ENCODE measurements at places on chromosomes 7 and 10. TPM values are rescaled to one million over a fixed set of nuclear protein-coding genes. Genes with fewer than 3 reads are reported as not detected.

The GPC2 gene
- total RNA-seq = 6.5 TPM

The HSPB1 gene
- total RNA-seq = 226 TPM

The ZCWPW1 gene
- 0.98 TPM for total RNA-seq

The ASB15 gene
- not detected for total RNA-seq

The DPYSL4 gene
- 47.4 TPM for total RNA-seq

The TRIM74 gene
- total RNA-seq = not detected

The GPNMB gene
- total RNA-seq = 0.57 TPM
